ENCODE measurements at places on chromosomes 1 and 21.

DNA sequence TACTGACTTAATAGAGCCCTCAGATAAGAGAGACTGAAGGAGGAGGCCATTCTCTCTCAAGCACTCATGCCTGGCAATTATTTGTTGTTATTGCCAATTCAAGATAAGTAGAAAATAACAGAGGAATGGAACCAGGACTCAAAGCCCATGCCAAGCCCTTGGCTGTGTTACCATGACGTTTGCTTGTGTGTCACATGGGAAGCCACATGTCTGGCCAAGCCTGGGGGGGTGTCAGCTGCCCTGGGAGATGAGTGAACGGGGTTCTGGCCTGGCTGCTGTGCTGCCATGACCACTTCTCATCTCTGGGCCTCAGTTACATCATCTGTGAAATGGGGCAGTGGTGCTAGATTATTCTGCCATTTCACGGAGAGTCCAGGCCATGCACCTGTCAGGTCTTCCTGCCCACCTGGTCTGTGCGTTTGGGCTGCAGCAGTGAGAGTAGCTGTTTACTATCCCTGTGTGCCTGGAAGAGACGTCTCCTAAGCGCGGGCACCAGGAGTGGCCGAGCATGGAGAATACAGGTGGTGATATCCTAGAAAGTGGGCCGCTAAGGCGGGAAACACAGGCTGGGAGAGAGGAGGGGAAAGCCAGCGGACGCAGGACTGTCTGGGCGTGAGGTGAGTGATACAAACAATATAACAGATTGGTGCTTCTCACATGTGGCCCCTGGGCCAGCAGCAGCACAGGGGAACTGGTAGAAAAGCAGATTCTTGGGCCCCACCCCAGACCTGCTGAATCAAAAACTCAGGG, 67.8 kb downstream of the MAN1C1 start:
- no peak for DNase-seq

GRCh38 chr1:89552471-89553081, 27.9 kb downstream of the LRRC8B start:
- no peak for DNase-seq

DNA sequence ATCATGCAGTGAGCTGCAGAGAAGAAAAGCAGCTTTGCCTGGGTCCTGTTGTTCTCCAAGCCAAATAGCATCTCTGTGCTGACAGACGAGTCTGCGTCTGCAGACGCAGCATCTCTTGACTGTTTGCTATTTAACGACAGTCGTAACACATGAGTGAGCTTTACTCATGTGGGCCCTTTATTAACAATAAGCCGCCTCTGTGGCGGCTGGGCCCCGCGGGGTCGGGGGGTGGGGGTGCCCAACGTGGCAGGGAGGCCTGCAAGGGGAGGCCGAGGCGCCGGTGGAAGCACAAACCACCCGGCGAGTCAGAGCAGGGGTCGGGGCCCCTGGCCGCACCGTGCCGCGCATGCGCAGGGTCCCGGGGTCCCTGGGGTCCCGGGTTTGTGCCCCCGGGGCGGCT, 435.1 kb downstream of the KIF26B start:
- DNase-seq, result no peak

- DNase-seq, result no peak
Measured at GRCh38 chr1:42756956-42757891, 9.6 kb downstream of the P3H1 start.

DNA sequence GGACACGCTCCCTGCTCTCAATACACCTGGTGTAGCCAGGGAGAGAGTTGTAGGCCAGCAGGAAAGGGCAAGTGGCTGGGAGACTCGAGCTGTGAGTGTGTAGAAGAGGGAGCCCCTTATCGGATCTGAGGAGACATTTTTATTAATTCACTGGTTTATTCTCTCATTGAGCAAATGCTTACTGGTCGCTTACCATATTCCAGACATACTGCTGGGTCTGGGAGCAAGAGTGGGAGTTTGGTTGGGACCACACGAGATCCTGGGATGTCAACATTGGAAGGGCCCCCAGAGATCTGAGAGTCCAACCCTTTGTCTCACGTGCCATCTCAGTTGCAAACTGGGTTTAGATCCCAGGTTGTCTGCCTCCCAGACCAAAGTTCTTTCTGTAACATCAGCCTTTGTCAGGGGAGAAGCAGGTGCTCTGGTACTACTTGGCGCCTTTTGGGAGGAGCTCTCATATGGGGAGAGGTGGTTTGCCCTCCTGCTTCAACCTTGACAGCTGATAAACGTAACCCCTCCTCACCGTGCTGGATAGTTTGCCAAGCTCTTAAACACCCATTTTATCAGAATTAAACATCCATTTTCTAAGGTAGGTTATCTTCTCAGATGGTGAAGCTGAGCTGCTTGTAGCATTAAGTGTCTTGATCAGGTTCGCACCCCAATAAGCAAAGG, 742 bp downstream of the TMEM222 start:
- no peak for DNase-seq

- DNase-seq, result peak; percentile 8
Measured at GRCh38 chr1:156910309-156910782, 10.1 kb upstream of the LRRC71 start.
